ENCODE measurements at places on chromosomes 4 and X. TPM values are rescaled to one million over a fixed set of nuclear protein-coding genes. Genes with fewer than 3 reads are reported as not detected.

DNA sequence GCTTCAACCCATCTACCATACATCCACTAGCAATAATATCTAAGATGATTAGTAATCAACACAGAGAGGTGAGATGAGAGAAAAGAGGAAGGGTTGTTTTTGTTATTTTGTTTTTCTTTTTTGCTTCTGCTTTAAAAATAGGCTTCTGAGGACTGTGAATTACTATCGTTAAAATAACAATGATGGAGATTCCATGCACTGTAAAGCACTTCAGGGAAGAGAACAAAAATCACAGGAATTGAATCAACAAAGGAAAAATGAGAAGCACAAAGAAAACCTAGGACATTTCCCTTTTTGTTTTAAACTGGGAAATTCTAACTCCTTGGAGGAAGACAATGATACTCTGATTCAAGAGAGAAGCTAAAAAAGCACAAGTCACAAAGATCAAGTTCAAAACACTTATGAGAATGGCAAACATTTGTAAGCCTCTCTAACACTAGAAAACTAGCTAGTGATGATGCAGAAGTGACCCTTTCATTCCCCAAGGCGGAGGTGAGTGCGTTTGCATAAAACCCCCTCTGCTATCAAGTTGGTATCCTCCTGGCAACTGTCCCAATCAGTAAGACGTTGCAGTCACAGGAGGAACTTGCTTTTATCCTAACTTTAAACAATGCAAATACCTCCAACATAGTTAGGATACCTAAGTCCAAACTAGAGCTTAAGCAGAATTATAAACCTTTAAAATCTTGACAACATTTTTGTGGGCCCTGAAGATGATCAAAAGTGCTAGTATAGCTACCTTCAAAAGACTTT, 308.5 kb downstream of the CAMK2D start:
- peaks cover 42% of the 10 kb centered on the region for H3K36me3 ChIP-seq
- no peak overlapping the region for H3K27ac ChIP-seq
- no peaks in the 10 kb centered on the region for H3K4me1 ChIP-seq
- DNase-seq, result no peak
- H3K4me3 ChIP-seq, result no peak overlapping the region

The NLRP2B gene
- not detected for total RNA-seq

- peak; percentile 64 for DNase-seq
- H3K27me3 ChIP-seq, result no peaks in the 10 kb centered on the region
- H3K27ac ChIP-seq, result no peak overlapping the region
- H3K4me1 ChIP-seq, result no peaks in the 10 kb centered on the region
- peaks cover 38% of the 10 kb centered on the region for H3K36me3 ChIP-seq
- no peak overlapping the region for H3K4me3 ChIP-seq
Measured at GRCh38 chr4:55468724-55469123, 73.0 kb downstream of the TMEM165 start.

- no peaks in the 10 kb centered on the region for H3K4me1 ChIP-seq
- no peak overlapping the region for H3K27ac ChIP-seq
- H3K27me3 ChIP-seq, result no peaks in the 10 kb centered on the region
Measured at GRCh38 chr4:2141022-2141761, 82.1 kb downstream of the NAT8L start.

The MAGEA12 gene
- not detected for total RNA-seq

DNA sequence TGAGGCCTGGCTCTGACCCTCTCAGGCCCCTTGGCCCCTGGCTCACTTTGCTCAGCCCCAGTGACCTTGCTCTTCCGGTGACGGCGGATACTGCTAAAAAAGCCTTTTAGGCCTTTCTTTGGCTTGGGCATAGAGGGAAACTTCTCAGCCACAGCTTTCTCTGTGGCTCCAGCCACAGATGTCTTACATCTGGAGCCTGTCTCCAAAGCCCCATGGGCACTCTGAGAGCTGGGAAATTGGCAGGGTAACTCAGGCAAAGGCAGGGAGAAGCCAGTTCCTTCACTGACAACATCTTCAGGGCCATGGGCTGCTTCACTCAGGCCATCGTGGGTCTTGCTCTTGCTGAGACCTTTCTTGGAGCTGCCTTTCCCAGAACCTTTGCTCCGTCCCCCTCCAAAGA, 12.8 kb downstream of the AMER1 start:
- no peaks in the 10 kb centered on the region for H3K36me3 ChIP-seq
- H3K27ac ChIP-seq, result no peak overlapping the region
- H3K4me3 ChIP-seq, result no peak overlapping the region
- H3K27me3 ChIP-seq, result no peaks in the 10 kb centered on the region

The XKRX gene
- total RNA-seq, result not detected

The ZNF185 gene
- 7.2 TPM for total RNA-seq

GRCh38 chr4:114539985-114540384, 58.6 kb upstream of the UGT8 start:
- no peaks in the 10 kb centered on the region for H3K36me3 ChIP-seq
- no peak for DNase-seq

The SSX2 gene
- not detected for total RNA-seq

- H3K4me1 ChIP-seq, result no peaks in the 10 kb centered on the region
- H3K4me3 ChIP-seq, result no peak overlapping the region
- DNase-seq, result no peak
Measured at GRCh38 chr4:183834252-183834651, 70.9 kb upstream of the STOX2 start.

The HPGDS gene
- total RNA-seq, result not detected

GRCh38 chr4:70182517-70183167, 12.9 kb upstream of the ODAM start:
- no peak overlapping the region for H3K27ac ChIP-seq
- H3K36me3 ChIP-seq, result no peaks in the 10 kb centered on the region
- no peaks in the 10 kb centered on the region for H3K27me3 ChIP-seq
- H3K4me1 ChIP-seq, result no peaks in the 10 kb centered on the region
- DNase-seq, result no peak

GRCh38 chrX:13046141-13046855, 1.9 kb upstream of the FAM9C start:
- no peaks in the 10 kb centered on the region for H3K27me3 ChIP-seq
- 0 out of 2 replicates have a peak, but pooled peaks cover 4% of the 10 kb centered on the region for H3K4me1 ChIP-seq
- H3K27ac ChIP-seq, result no peak overlapping the region
- no peak overlapping the region for H3K4me3 ChIP-seq
- DNase-seq, result no peak
- no peaks in the 10 kb centered on the region for H3K36me3 ChIP-seq

The RAB40AL gene
- not detected for total RNA-seq

GRCh38 chrX:17687648-17688047, 49.6 kb upstream of the SCML1 start:
- H3K27me3 ChIP-seq, result no peaks in the 10 kb centered on the region
- H3K4me3 ChIP-seq, result no peak overlapping the region
- peaks cover 4% of the 10 kb centered on the region for H3K4me1 ChIP-seq
- no peak for DNase-seq
- H3K36me3 ChIP-seq, result no peaks in the 10 kb centered on the region

The SSX3 gene
- total RNA-seq, result not detected

GRCh38 chr4:28686618-28687017, 1826.0 kb downstream of the STIM2 start:
- no peaks in the 10 kb centered on the region for H3K27me3 ChIP-seq
- no peaks in the 10 kb centered on the region for H3K4me1 ChIP-seq
- H3K27ac ChIP-seq, result no peak overlapping the region
- H3K4me3 ChIP-seq, result no peak overlapping the region

DNA sequence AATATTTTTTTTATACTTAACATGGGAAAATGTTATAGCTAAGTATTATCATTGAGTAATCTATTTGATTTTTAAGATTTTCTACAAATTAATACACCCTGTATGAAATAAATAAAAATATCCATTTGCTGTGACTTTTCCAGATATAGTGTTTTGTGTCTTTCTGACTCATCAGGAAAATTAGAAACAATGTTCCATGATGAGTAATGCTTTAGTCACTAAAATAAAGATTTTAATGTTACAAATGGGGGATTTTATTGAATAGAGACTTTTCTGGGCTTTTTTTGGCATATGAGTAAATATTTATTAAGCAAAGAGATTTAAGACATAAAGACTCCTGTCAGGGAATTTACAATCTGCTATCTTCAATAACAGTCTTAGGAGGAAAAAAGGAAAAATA, 279.2 kb upstream of the NOCT start:
- no peaks in the 10 kb centered on the region for H3K36me3 ChIP-seq
- DNase-seq, result peak; percentile 78
- peak overlapping the region; percentile 21 for H3K4me3 ChIP-seq
- H3K27ac ChIP-seq, result peak overlapping the region; percentile 17
- no peaks in the 10 kb centered on the region for H3K27me3 ChIP-seq

The ACOT9 gene
- total RNA-seq, result 67.2 TPM

- H3K4me1 ChIP-seq, result no peaks in the 10 kb centered on the region
- no peak overlapping the region for H3K27ac ChIP-seq
- H3K4me3 ChIP-seq, result no peak overlapping the region
- no peaks in the 10 kb centered on the region for H3K27me3 ChIP-seq
- no peaks in the 10 kb centered on the region for H3K36me3 ChIP-seq
Measured at GRCh38 chrX:9927698-9928482, 39.3 kb upstream of the CLDN34 start.

- H3K4me1 ChIP-seq, result peaks cover 10% of the 10 kb centered on the region
- peak; percentile 16 for DNase-seq
- no peaks in the 10 kb centered on the region for H3K27me3 ChIP-seq
- H3K4me3 ChIP-seq, result no peak overlapping the region
- no peak overlapping the region for H3K27ac ChIP-seq
- no peaks in the 10 kb centered on the region for H3K36me3 ChIP-seq
Measured at GRCh38 chrX:119249891-119250290, 13.8 kb downstream of the PGRMC1 start.

GRCh38 chr4:37892641-37893040, 1.8 kb downstream of the TBC1D1 start:
- no peak overlapping the region for H3K4me3 ChIP-seq
- H3K36me3 ChIP-seq, result no peaks in the 10 kb centered on the region
- no peak for DNase-seq
- no peaks in the 10 kb centered on the region for H3K4me1 ChIP-seq

- H3K36me3 ChIP-seq, result peaks cover 18% of the 10 kb centered on the region
- peak; percentile 64 for DNase-seq
- H3K4me1 ChIP-seq, result peaks cover 15% of the 10 kb centered on the region
- peak overlapping the region; percentile 18 for H3K27ac ChIP-seq
Measured at GRCh38 chr4:88674979-88675378, 22.6 kb downstream of the NAP1L5 start.

- no peaks in the 10 kb centered on the region for H3K27me3 ChIP-seq
- peak; percentile 92 for DNase-seq
- H3K4me1 ChIP-seq, result peaks cover 14% of the 10 kb centered on the region
- peak overlapping the region; percentile 60 for H3K4me3 ChIP-seq
- peak overlapping the region; percentile 86 for H3K27ac ChIP-seq
Measured at GRCh38 chrX:67780694-67781109, 236.9 kb downstream of the AR start.

The PLP1 gene
- total RNA-seq, result 0.76 TPM

DNA sequence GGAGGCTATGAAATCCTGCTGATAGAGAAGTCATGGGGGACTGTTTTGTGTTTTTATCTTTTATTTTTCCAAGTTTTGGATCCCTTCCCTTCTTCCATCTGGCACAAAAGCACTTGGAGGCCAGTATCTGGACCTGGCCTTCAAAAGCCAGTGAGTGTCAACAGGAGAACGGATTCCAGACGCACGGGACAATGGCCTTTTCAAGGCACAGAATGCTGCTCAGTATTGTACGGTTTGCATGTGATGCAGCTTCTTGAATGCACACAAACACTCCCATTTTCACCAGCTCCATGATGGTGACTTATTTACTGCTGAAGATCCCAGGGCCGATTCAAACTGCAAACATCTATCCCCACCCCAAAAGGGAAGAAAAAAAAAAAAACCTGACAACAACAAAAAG, 145.4 kb downstream of the CPEB2 start:
- no peaks in the 10 kb centered on the region for H3K27me3 ChIP-seq
- H3K27ac ChIP-seq, result no peak overlapping the region
- H3K4me3 ChIP-seq, result no peak overlapping the region
- H3K36me3 ChIP-seq, result no peaks in the 10 kb centered on the region
- peaks cover 18% of the 10 kb centered on the region for H3K4me1 ChIP-seq

- H3K27me3 ChIP-seq, result no peaks in the 10 kb centered on the region
- no peak overlapping the region for H3K27ac ChIP-seq
- DNase-seq, result peak; percentile 67
- no peak overlapping the region for H3K4me3 ChIP-seq
- no peaks in the 10 kb centered on the region for H3K36me3 ChIP-seq
Measured at GRCh38 chrX:16465081-16465876, 184.7 kb upstream of the S100G start.

The HERC5 gene
- total RNA-seq, result 0.32 TPM

The TCEAL3 gene
- total RNA-seq, result 33.4 TPM

GRCh38 chr4:106707776-106708463, 328.2 kb downstream of the DKK2 start:
- no peaks in the 10 kb centered on the region for H3K36me3 ChIP-seq
- peaks cover 33% of the 10 kb centered on the region for H3K4me1 ChIP-seq
- no peaks in the 10 kb centered on the region for H3K27me3 ChIP-seq
- DNase-seq, result peak; percentile 81

- no peak overlapping the region for H3K4me3 ChIP-seq
- H3K27me3 ChIP-seq, result no peaks in the 10 kb centered on the region
- H3K27ac ChIP-seq, result no peak overlapping the region
- H3K36me3 ChIP-seq, result no peaks in the 10 kb centered on the region
- H3K4me1 ChIP-seq, result no peaks in the 10 kb centered on the region
Measured at GRCh38 chrX:12819222-12819621, 28.0 kb downstream of the PRPS2 start.

- no peaks in the 10 kb centered on the region for H3K27me3 ChIP-seq
- H3K36me3 ChIP-seq, result no peaks in the 10 kb centered on the region
- DNase-seq, result no peak
- H3K4me3 ChIP-seq, result no peak overlapping the region
Measured at GRCh38 chr4:184228056-184228705, 10.5 kb upstream of the ENPP6 start.

Data from GM23248 (cell line).